Cortex of kidney (tissue), 1 donor: ENCODE measurements at places on chromosomes 13 and 19.

DNA sequence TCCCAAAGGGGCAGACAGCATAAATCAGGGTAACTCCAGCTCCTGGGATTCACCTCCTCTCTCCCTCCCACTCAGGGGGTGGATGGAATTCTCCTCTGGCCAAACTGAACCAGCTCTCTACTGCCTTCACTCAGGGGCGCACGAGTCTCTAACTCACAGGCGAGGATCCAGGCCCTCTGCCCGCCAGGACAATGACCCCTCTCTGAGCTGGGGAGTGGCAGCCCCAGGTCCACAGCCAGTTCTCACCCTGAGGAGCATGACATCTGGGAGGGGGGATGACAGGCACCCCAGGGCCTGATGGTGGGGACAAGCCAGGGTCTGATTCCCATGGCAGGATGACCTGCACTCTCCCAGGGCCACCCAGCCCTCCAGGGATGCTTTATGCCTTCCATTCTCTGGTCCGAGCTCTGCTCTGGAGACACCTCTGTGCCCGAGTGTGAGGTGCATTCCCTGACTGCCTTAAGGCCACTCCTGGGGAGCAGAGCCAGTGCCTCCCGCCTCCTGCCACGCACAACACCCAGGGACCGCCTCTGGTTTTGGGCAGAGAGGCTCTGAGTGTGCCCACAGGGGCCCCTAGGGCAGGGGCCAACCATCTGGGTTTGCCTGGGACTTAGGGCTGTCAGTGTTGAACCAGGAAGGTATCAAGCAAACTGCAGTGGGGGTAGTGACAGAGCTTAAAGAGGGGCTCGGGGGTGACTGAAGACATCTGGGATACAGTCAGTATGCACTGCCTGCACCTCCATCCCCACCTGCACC, 66.2 kb downstream of the GNG7 start:
- DNase-seq = no peak

DNA sequence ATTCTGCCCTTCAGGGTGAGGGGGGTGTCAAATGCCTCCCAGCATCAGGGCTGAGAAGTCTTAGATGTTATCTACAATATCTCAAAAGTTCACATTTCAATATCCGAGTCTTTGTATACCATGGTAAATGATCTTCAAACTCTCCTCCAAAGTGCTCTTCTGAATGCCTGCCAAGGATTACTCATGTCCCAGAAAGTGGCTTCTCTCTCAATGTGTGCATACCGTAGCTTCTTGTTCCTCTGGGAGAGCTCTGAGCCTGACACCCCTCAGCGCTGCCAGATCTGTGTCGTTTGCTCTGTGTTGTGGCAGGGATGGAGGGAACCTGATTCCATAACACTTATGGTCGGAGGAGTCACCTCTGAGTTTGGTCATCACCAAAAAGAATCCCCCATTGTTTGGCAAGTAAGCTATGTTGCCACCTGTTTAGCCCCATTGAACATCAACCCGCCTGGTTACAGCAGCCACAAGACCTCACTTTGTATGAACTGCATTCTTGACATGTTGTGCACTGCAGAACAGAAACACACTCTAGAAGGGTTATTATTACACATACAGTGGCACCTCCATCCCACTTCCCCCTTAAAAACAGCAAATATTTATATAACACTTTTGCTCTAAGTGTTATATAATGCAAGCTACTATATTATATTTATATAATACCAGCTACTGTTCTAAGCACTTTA, 163.1 kb upstream of the MIR17HG start:
- no peak for DNase-seq

DNA sequence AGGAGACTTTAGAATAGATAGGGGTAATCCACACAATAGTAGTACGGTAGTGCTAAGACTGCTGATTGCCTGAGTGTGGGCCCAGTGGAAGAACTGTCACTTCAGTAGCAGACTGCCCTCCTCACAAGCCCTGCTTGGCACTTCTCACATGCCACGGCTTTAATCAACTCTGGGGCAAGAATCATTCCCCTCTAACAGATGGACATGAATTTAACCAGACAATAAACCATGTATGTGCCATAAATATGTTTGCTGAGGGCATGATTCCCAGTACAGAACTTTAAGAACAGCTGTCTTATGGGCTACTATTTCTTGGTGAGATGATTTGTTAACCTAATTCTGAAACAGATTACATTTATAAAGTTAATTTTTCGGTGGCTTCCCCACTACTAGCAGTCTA, 22.0 kb downstream of the DPY19L3 start:
- no peak for DNase-seq

DNA sequence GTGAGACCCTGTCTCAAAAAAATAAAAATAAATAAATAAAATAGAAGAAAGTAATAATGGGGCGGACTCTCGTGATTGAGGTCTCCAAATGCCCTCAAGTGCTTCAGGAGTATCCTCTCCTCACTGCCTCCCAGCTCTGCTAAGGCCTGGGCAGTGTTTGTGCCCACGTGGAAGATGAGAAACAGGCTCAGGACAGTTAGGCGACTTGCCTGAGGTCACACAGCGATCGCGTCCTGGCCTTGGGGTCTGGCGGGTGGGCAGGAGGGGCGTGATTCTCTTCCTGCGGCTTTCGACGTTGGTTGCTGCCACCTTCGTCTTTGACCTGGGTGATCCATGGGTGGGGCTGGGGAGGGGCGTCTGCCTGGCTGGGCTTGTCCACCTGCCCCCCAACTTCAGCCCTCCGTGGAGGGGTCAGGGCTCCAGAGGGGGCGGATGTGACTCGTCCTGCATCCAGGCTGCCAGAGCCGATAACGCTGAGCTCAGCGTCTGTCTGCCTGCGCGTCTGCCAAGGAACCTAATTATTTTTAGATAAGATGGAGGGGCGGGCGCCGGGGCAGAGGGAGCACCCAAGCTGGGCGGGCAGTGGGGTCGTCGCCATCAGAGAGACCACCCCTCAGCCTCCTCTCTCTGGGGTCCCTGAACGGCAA, 56.9 kb downstream of the NFIC start:
- DNase-seq = no peak

- DNase-seq = no peak
Measured at GRCh38 chr19:17618936-17619335, 63.5 kb downstream of the COLGALT1 start.
